Activated T-cell treated with anti-CD3 and anti-CD28 coated beads for 1 hour (primary cell): ENCODE measurements at places on chromosomes 1 and 21.
A peak's percentile ranks its signal among the peaks of the same experiment; 100 is the strongest.

GRCh38 chr1:160061369-160062229 lies 8.4 kb downstream of the KCNJ10 start:
- DNase-seq, result no peak

DNA sequence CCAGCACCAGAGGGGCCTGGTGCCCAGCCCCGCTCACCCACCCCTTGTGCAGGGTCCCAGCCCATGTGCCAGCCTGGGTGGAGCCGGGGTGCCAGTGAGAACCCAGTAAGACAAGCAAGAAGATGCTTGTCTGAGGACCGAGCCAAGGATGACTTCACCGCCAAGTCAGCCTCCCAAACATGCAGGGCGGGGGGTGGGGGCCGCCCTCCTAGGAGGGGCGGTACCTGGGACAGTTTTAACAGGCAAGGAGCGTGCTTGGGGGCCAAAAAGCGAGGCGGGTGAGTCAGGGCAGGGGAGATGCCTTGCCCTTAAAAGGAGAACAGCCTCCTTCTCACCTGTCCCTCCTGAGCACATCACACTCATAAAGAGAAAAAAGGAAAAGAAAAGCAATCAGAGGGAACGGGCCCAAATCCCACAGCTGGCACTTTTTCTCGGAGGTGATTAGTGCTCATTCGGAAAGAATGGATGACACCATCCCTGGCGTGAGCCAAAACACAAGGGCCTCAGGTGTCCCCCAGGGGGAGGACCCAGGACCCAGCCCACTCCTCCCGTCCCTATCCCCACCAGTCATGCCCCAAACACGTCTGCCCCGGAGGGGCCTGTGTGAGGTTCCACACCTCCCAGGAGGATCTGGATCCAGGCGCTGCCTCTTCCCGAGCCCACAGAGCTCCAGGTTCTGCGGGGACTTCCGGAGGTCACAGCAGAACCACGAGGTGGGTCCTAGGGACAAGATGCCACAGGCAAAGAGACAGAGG lies 77.6 kb upstream of the IFFO2 start:
- no peak for DNase-seq

GRCh38 chr1:119286587-119287181 lies 81.9 kb upstream of the HAO2 start:
- DNase-seq, result no peak

GRCh38 chr1:14064649-14065442 lies 364.9 kb downstream of the PRDM2 start:
- no peak for DNase-seq

GRCh38 chr1:203361945-203362719 lies 11.2 kb upstream of the FMOD start:
- DNase-seq, result no peak

GRCh38 chr1:116193768-116194167 lies 82.6 kb downstream of the MAB21L3 start:
- DNase-seq, result no peak

DNA sequence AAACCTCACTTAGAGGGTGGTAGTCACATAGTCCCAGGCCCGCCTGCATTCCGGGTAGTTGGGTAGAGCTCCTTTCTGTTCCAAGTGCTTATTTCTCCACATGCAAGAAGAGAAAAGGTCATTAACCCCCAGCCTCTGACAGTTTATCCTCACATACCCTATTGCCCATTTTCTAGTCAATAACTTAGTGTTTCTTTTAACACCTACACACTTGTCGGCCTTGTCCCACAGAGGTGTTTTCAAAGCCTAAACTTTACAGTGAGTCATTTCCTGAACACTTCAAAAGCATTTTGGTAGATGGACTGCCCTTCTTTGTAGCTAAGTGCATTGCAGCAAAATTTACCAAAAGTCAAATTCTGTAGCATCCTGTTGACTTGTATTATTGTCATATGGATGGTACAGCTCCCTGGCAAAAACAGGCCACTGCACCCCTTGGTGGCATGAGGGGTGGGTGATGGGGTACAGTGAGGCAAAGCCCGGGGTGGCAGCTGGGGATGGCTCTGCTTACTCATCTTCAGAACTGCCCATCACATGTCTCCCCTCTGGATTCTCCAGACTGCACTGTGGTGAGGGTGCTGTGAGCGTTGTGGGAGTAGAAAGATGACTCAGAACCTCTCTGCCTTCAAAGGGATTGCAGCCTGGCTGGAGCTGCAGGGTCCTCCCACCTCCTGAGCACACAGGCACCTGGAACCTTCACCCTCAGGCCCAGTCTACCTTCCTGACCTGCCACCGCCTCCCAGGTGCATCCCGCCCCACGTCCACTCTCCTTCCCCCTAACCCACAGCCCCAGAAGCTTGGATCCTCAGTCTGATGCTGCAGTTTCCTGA lies 45.8 kb upstream of the DMRTB1 start:
- DNase-seq, result peak; percentile 22

DNA sequence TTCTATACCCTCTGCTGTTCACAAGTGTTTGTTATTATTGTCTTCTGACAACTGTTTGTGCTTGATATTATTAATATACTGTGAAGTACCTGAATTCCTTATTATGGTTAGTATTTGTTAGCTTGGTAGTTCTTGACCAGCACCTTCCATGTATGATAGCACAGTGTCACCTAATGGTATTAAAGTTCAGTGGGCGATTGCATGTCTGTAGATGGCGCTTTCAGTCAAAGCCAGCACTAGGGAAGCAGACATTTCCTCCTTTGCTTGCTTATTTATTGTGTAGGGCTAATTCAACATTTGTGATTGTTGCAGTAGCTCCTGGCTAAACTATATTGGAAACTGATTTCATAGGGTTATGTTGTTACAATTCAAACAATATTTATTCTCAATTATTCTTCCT lies 218.0 kb downstream of the ZP4 start:
- DNase-seq, result no peak

- no peak for DNase-seq
Observed at GRCh38 chr1:151510614-151510956, 602 bp upstream of the CGN start.
